ENCODE measurements at places on chromosomes 3 and 15.

DNA sequence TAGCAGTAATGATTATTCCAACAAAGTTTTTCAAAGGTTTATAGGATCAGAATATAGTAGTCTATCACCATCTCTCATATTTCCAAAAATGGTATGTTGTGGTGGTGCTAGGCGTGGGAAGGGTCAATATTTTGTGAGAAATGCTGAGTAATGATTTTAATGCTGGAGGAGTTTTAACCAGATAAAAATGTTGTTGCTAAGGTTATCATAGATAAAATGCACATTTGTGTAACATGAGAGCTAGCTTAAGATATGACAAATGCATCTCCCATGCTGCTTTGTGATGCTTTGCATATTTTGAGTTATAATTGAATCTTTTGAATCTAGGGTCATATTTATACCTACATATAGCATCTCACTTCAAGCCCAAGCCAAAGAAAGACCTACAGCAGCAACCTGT is 103.9 kb upstream of the ROBO1 start:
- no peak for DNase-seq

GRCh38 chr15:67957435-67958132 is 96.5 kb upstream of the PIAS1 start:
- DNase-seq, result no peak

GRCh38 chr3:115580566-115580965 is 42.7 kb upstream of the GAP43 start:
- DNase-seq, result no peak

DNA sequence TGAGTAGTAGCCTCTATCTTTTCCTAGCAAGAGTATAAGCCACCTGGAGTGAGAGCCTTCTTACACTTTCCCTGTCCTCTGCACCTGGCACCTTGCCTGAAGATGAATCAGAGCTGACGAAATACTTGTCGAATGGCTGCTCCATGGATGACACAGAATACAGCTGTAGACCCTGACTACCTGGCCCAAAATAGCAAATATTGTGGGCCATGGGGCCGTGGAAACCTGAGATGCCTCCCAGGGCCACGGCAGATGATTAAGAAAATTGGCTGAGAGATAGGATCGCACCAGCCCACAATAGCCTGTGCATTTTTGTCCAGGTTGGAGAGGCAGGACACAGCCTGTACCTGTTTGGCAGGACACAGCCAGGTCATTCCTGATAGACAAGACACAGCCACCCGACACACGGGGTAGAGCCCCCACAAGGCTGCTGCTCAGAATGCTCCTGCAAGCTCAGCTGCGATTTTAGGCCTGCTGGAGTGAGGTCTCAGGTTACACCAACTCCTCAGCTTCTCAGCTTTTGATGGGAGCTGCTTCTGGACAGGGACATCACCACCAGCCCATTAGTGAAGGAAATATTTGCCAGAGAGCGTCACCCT is 22.9 kb upstream of the TPM1 start:
- no peak for DNase-seq

DNA sequence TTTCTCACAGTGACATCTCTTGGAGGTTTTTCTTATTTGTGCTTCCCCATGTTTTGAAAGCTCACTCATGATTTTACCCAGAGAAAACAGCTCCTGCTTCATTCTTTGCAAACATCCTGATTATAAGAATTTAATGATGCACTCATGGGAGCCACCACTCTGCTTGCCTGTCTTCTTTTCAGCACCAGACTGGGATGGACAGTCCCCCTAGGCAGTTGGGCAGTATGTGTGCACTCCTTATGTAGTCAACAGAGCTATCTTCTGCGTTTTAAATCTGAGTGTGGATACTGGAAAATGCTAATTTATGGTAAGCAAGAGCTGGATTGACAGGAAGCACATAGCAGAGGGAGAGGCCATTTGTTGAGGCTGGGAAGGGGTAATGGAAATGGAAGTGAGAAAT is 276.1 kb downstream of the AGBL1 start:
- DNase-seq, result no peak

GRCh38 chr3:123695731-123696640 is 111.1 kb upstream of the HACD2 start:
- DNase-seq, result no peak

DNA sequence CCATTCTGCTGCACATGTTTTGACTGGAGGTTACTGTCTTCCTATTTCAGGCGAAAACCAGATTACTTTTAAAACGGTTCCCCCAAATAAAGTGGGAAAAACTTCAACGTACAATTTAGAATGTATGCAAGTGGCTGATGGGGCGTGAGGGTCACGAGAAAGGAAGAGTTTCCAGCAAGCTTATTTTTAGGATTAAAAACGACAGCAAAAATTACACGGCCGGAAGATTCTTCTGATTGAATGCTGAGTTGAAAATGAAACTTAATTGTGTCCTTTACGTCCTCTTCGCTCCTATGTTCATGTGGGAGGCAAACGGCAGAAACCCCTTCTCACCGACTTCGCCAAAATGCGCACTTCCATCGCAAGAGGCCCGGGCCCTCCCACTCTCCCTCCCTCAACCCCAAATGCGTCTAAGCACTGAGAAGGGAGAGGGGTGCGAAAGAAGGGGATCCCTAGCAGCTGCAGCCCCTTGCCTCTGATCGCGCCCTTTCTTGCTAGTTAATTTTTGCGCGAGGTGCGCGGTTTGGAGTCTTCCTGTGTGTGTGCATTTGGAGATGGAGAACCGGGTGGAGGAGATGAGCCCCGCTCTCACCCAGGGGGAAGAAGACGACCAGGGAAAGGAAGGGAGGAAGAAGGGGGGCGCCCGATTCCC is 656 bp downstream of the CD47 start:
- DNase-seq, result no peak

GRCh38 chr3:62919784-62920465 is 44.7 kb upstream of the CADPS start:
- DNase-seq, result no peak

- DNase-seq, result no peak
These were observed 589 bp downstream of the NEIL1 start for GRCh38 chr15:75347222-75348033.

GRCh38 chr3:36868614-36869436 is 76.0 kb downstream of the TRANK1 start:
- DNase-seq, result peak; percentile 15

DNA sequence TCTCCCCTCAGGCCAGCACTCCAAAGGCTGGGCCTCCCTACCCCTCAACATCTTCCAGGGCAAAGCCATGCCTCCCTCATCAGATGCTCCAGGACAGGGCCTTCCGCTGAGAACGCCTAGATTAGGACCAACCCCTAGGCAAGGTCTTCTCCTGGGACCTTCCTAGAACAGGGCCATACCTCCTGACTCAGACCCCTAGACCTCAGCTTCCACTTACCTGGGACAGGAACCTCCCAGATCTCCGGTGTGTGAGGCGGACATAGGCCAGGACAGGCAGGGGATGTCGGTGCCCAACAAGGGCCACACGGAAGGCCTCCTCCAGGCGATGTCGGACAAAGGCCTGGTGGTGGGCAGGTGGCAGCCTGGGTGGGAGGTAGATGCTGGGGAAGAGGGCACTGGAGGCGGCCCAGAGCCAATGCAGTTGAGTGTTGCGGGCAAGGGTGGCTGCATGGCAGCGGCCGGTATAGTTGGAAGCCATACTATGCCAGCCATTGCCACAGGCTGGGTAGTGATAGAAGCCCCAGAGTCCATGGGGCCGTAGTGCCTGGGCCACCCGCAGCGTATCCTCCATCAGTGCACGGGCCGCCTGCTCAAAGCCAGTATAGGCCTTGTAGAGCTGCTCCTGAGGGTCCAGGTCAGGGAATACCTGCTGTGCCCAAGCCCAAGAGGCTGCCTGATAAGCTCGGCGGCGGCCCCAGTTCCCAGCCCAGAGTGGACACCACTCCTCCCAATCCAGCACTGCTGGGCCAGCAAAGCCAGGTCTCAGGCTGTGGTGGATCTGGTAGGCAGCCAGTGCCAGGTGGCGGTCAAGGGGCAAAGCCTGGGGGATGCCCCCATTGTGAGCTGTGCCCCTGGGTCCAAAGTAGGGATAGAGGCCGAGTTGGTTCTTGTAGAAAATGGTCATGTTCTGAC is 2.5 kb upstream of the IFRD2 start:
- DNase-seq, result no peak

DNA sequence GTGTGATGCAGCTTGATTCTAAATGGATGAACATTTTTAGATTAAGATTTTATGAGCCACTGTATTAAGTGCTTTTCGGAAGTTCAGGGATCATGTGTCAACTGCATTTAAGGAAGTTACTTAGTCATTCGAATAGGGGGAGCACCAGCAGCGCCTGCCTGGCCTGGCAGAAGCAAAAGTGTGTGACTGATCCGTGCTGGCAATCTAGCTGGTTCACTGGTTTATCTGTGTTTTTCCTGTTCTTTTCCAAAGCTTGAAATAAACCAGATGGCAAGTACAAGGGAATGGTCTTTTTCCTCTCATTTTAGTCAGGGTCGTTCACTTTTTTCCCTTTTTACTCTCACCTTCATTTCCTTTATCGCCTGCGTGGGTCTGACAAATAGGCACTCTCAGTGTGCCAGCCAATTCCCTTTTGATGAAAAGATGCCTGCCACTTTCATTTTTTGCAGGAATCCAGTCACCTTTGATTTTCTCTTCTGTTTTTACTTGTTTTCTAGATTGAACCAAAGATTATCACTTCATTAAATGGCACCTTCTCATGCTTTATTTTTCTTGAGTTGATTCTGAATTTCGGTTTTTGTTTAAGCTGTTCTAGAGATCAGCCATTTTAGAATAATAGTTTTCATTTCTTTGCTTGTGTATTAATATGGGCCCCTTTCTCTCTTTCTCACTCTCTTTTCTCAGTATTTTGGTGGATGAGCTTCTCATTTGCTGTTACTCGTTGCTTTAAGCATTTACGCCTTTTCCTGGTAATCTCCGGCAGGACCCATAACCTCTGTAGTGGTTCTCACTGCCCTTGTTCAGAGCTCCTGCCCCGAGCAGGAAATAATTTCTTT is 2.8 kb downstream of the ABHD2 start:
- DNase-seq, result no peak

- DNase-seq, result no peak
These were observed 47.8 kb upstream of the C3orf70 start for GRCh38 chr3:185200639-185201038.

- peak; percentile 27 for DNase-seq
These were observed 37.6 kb downstream of the FAM3D start for GRCh38 chr3:58628823-58629562.

- no peak for DNase-seq
These were observed 64.7 kb upstream of the NTRK3 start for GRCh38 chr15:88321271-88321670.

GRCh38 chr3:110307065-110307809 is 764.4 kb upstream of the NECTIN3 start:
- no peak for DNase-seq

DNA sequence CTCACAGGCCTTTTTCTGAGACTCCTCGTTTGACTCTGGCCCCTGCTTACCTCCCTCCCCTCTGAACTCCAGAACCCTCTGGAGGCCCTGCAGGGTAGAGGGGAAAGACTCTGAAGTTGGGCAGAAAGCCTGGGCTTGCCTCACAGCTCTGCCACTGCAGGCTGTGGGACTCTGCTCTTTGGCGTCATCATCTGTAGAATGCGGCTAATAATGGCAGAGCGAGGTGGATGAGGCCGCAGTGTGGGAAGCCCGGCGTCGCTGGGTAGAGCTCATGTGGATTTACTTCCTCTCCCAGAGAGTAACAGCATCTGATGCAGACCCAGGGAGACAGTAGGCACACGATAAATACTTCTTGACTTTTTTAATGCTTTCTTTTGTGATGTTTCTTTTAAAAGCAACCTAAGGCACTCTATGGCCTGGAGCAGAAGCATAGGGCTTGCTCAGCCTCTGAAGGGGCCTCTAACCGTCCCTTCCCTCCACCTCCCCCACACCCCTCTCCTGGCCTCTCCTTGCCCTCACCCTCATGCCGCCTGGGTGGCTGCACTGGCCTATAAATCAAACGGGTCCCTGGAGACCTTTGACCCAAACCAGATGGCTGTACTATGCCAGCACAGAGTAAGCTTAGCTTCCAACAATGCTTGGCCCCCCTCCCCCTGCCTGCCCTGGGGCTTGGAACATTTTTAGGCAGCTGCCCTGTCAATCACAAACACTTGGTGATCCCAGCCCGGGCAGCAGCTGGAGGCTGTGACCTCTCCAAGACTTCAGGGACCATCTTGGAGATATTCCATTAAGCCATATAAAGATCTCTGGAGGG is 32.9 kb downstream of the SPSB4 start:
- no peak for DNase-seq

DNA sequence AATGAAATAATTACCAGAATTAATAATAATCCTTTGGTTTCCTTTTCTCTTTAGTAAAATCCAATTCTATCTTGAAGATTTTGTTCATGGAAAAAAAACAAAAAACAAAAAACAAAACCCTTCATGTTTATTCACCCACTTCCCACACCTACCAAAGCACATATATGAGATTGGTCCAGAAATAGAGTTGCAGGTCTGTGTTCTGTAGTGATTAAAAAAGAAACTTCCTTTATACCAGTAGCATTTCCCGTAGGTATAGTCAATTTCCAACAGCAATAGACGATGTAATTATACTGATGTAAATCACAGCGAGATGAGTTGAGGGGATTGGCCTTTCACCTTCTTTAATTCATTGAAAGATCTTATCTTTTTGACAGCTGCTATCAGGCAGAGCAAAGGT is 194.6 kb downstream of the SOX2 start:
- no peak for DNase-seq

GRCh38 chr3:152399374-152399773 is 130.6 kb downstream of the MBNL1 start:
- no peak for DNase-seq

DNA sequence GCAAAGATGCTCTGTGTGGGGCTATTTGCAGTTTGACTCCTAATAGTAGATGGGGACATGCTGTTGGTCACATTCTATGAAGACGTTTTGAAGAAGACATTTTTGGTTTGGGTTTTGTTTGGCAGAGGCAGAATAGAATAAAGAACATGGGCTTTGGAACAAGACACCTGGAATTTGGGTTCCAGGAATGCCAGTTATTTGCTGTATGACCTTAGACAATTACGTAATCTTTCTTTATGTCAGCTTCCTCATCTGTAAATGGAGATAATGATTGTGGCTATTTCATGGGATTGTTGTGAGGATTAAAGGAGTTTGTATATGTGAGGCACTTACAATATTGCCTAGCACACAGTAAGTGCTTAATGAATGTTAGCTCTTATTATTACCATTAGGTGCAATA is 91.6 kb downstream of the MESD start:
- DNase-seq, result no peak

DNA sequence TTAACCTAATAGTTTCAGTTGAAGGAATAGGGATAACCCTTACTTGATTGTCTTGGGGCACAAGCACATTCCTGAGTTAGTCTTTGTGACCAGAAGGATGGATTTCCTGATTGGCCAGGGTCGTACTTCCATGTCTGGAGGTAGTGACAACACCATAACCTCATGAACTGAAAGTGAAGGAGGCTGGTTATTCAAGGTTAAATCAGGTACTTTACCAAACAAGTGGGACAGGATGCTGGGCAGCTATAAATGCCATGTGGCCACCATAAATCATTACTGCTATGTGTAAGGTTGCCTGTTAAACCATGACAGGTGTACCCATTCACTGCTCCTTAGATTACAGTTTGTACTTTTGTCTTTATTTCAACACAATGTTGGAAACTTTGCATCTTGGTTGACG is 128.3 kb upstream of the SAMMSON start:
- DNase-seq, result no peak

Data from NCI-H1092 (cell line).